IPS DF 19.7 (cell line): ENCODE measurements at places on chromosomes 12 and 14.

- no peak for DNase-seq
Measured at GRCh38 chr14:20332431-20332787, 670 bp downstream of the CCNB1IP1 start.

DNA sequence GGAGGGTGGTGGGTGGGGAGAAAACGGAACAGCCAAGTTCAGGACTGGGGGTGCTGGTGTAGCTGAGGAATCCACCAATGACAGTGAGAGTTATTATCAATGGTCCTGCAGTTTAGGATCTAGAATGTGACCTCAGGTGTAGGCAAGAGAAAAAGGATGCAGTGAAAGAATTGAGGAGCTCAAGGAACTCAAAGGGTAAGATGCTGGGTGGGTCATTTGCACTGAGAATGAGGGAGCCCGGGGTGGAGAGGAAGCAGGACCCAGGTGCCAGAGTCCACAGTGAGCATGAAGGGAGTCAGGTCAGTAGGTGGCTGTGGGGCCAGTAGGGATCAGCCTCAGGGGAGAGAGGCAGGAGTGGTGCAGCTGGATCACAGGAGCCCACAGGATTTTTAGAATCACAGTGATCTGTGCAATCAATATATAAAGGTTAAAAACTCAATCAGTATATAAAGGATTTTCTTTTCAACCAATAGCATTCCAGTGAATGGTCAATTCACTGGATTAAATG lies 3.2 kb upstream of the KRT7 start:
- DNase-seq: no peak

GRCh38 chr12:39300799-39301198 lies 142.1 kb downstream of the KIF21A start:
- no peak for DNase-seq

DNA sequence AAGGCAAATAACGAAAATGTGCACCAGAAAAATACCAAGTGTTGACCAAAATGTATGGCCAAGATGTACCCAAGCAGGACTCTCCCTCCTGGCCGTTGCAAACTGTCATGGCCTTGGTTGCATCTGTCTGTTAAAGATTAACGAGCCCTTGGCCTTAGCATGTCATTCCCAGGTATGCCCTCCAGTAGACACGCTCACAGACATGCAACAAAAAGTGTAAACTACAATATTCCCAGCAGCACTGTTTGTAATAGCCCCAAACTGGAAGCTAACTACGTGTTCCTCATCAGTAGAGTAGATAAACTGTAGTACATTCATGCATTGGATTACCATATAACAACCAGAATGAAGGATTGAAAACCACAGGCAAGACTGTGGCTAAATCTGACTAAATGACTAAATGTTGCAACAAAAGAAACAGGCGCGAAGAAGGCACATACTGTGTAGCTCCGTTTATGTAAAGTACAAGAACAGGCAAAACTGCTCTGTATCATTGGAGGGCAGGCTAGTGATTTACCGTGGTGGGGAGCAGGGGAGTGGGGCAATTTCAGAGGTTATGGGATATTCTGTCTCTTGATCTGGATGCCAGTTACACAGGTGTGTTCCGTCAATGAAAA lies 232.8 kb upstream of the DIO3 start:
- DNase-seq: no peak

GRCh38 chr14:50837850-50838470 lies 7.0 kb upstream of the NIN start:
- DNase-seq: no peak

- DNase-seq: no peak
Measured at GRCh38 chr12:106733660-106734059, 40.8 kb upstream of the RIC8B start.

- DNase-seq: no peak
Measured at GRCh38 chr14:51682411-51682810, 30.7 kb downstream of the FRMD6 start.

GRCh38 chr12:101117842-101118241 lies 92.2 kb downstream of the SLC5A8 start:
- no peak for DNase-seq

GRCh38 chr14:97248973-97249372 lies 451.8 kb downstream of the VRK1 start:
- no peak for DNase-seq

- no peak for DNase-seq
Measured at GRCh38 chr14:25050269-25051150, 563 bp upstream of the STXBP6 start.
